Smooth muscle cell of the umbilical artery (primary cell): ENCODE measurements at places on chromosomes 11 and 22. TPM values are rescaled to one million over a fixed set of nuclear protein-coding genes. Genes with fewer than 3 reads are reported as not detected.

B3GAT3 gene
- 61.5 and 63.5 TPM in 2 replicates for total RNA-seq

POU2AF1 gene
- not detected in 2 replicates for total RNA-seq

AGBL2 gene
- 0.30 and 2.0 TPM in 2 replicates for total RNA-seq

INS gene
- total RNA-seq, result not detected in 2 replicates

MMP13 gene
- under 0.01 TPM in 1 of 2 replicates, not detected in the other for total RNA-seq

TMA7B gene
- total RNA-seq, result not detected in 2 replicates

OR8D4 gene
- total RNA-seq, result not detected in 2 replicates
